Caki2 (cell line): ENCODE measurements at places on chromosomes 1 and 21. TPM values are rescaled to one million over a fixed set of nuclear protein-coding genes. Genes with fewer than 3 reads are reported as not detected.

The GBP2 gene
- 2.7 and 3.7 TPM in 2 replicates for total RNA-seq

The CDCA8 gene
- total RNA-seq: 9.8 and 14.5 TPM in 2 replicates

The PDZK1 gene
- 104 and 107 TPM in 2 replicates for total RNA-seq

The PGLYRP4 gene
- not detected in 2 replicates for total RNA-seq

The PGLYRP3 gene
- total RNA-seq: not detected in 2 replicates

The KIF26B gene
- total RNA-seq: 0.26 and 1.1 TPM in 2 replicates

The LIN28A gene
- not detected in 2 replicates for total RNA-seq

The RGS7 gene
- 0.98 TPM in 1 of 2 replicates, not detected in the other for total RNA-seq
